ENCODE measurements at places on chromosomes 4 and X.

- DNase-seq: no peak
Observed at GRCh38 chr4:30945586-30945985, 225.4 kb downstream of the PCDH7 start.

DNA sequence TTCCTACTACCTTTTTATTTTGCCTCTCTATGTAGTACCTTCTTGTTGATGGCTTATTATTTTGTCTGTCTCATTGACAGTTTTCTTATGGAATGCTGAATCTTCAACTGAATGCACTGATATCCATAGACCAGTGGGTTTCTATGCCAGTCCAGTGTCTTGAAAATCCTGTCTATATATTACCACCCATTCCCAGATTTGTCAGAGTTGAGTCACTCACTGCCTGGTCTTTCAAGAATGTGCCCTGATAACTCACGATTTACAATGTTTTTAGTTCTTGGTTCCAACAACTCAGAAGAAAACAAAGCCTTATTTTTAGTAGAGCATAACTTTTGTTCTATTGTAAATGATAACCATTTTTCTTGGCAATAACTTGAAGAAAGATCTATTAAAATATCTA lies 606.0 kb upstream of the PITX2 start:
- no peak for DNase-seq

- DNase-seq: no peak
Observed at GRCh38 chr4:183447646-183448045, 3.2 kb downstream of the CDKN2AIP start.

DNA sequence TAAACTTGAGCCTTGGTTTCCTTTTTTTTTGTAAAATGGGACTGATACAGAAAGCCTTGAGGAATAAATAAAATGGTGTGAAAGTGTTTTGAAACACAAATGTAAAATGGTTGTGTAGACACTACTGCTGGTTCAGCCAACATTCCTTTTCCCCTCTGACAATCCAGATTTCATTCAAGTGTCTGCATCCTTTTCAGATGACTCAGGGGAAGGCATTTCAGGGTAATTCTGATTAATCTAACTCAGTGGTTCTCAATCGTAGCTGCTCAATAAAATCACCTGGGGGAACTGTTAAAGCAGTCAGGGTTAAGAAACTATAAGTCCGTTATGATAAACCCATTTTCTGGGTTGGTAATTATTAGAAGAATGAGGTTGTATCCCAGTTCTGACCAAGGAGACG lies 4.6 kb downstream of the ARHGAP10 start:
- DNase-seq: no peak

- DNase-seq: no peak
Observed at GRCh38 chr4:116150152-116150551, 935.2 kb downstream of the TRAM1L1 start.

GRCh38 chr4:7320206-7320797 lies 114.4 kb downstream of the PSAPL1 start:
- no peak for DNase-seq

GRCh38 chrX:106932960-106933537 lies 12.8 kb downstream of the CLDN2 start:
- no peak for DNase-seq

DNA sequence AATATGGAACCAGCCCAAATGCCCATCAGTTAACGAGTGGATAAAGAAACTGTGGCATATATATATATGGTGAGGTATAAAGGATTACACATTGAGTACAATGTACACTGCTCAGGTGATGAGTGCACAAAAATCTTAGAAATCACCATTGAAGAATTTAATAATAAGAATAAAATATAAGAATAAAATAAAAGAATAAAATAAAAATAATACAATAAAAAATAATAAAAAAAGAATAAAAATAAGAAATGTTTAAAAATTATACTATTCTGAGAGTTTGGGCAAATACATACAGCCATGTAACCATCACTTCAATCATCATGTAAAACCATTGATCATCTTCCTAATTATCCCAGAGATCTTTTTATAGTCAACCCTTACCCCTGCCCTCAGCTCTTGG lies 173.5 kb downstream of the AWAT2 start:
- no peak for DNase-seq

- DNase-seq: peak; percentile 10
Observed at GRCh38 chrX:108439961-108440696, 491 bp downstream of the COL4A5 start.

- no peak for DNase-seq
Observed at GRCh38 chr4:141851246-141851891, 215.0 kb downstream of the IL15 start.

- no peak for DNase-seq
Observed at GRCh38 chr4:1731180-1731579, 9.9 kb downstream of the TACC3 start.

GRCh38 chrX:47628982-47629381 lies 748 bp downstream of the CFP start:
- no peak for DNase-seq

GRCh38 chrX:51641421-51642021 lies 22.8 kb upstream of the CENPVL3 start:
- DNase-seq: peak; percentile 55

DNA sequence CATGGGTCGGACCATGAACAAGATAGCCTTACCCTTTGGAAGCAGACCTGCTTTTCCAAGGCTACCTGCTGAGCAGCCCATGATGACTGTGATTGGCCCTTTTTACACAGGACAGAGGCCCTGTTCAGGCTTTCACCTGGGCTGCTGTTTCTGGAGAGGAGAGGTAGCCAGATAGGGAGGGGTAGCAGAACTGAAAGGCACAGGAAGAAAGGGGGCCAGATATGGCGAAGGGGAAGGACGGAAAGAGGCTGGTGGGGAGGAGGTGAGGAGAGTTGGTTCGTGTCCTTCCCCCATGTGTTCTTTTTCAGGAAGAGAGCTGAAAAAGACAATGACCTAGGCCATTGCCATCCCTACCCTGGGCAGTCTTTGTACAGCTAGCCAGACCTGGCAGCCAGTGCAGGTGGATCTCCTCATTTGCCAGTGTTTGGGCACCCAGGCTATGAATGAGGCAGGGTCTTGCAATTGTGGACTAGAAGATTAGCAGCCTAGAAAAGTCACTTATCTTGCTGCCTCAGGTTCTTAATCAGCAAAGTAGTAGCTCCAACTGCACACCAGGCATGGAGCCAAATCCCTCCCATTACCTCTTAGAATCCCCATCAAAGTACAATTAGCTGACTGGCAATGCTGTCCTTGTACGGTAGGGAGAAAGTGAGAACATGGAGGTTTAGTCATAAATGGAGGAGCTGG lies 139.6 kb downstream of the AMMECR1 start:
- no peak for DNase-seq

GRCh38 chr4:28436191-28437080 lies 1575.8 kb downstream of the STIM2 start:
- DNase-seq: no peak

- DNase-seq: no peak
Observed at GRCh38 chr4:125582302-125582701, 267.5 kb downstream of the FAT4 start.

DNA sequence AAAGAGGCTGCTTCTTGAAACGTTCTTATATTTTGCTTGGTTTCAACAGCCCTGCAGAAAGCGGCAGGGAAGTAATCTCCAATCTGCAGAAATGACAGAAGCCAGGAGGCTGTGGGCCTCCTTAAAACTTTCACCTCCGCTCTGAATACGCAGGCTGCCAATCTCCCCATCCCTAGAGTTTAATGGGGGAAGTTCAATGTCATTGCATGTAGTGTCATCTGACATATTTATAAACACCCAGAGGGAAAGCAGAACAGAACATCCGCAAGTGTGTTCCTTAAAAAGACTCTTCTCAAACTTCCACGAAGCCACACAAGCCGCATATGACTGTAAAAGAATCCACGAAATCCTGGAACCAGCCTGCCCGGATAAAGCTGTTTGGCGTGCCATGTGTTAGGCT lies 148.8 kb upstream of the TBL1X start:
- DNase-seq: no peak

GRCh38 chr4:105619188-105619931 lies 66.9 kb downstream of the ARHGEF38 start:
- peak; percentile 81 for DNase-seq

All from NCI-H748 treated with DMSO at 0.1 percent for 48 hours (cell line).